WTC11 (cell line): ENCODE measurements at places on chromosomes 7 and 10. TPM values are rescaled to one million over a fixed set of nuclear protein-coding genes. Genes with fewer than 3 reads are reported as not detected.

DNA sequence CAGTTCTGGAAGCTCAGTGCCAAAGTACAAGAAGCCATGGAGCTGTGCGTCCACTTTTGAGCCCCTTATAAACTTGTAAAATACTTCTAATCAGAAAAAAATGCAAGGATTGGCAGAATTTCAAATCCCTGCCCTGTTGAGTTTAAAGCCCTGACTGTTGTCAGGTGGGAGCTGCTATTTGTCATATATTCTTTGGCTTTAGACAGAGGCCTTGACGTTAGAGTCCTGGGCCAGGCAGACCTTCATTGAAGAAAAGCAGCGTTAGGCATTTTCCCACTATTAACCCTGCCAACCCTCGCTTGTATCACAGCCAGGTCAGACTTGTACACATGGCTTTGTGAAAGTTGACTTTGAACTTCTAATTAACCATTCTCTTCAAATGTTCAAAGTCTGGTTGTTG is 155.4 kb downstream of the TWIST1 start:
- no peaks in the 10 kb centered on the region; the same call in 1 of the 2 replicates for H3K27me3 ChIP-seq
- H3K4me1 ChIP-seq = peaks cover 2% of the 10 kb centered on the region; the same call in 1 of the 2 replicates
- H3K4me3 ChIP-seq = no peak overlapping the region
- H3K36me3 ChIP-seq = no peaks in the 10 kb centered on the region

DNA sequence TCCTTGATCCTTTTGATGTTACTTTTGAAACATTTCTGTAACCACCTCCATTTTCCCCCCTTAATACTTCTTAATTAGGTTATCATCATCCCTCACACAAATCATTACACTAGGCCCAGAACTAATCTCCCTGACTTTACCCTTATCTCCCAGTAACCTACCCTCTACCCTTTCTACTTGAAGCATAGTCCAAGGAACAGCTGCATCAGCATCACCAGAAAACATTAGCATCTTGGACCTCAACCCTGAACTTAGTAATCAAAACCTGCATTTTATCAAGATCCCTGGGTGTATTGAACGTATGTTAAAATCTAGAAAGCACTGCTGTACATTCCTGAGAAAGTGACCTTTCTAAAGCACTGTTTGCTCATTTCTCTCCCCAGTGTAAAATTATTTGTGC is 38.8 kb downstream of the MGAM2 start:
- no peak overlapping the region for H3K27ac ChIP-seq
- peaks cover 19% of the 10 kb centered on the region for H3K4me1 ChIP-seq
- no peak for DNase-seq
- H3K4me3 ChIP-seq = no peak overlapping the region
- H3K27me3 ChIP-seq = no peaks in the 10 kb centered on the region

DNA sequence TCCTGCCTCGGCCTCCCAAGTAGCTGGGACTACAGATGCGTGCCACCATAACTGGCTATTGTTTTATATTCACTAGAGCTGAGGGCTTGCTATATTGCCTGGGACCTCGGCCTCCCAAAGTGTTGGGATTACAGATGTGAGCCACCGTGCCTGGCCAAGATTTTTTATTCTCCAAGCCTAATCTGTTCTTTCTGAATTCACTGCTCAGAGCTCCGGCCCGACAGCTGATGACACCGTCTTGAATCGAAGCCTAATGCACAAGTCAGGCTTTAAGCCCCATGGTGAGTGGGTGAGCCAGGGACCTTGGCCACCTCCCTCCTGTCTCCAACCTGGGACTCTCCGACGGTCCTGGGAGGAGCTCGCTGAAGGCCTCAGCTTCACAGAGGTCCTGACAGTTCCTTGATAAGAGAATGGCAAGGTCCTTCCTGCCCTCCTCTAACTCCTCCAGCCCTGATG is 338.9 kb downstream of the WDR37 start:
- no peaks in the 10 kb centered on the region for H3K36me3 ChIP-seq
- no peak for DNase-seq
- H3K4me3 ChIP-seq = no peak overlapping the region
- H3K4me1 ChIP-seq = peaks cover 12% of the 10 kb centered on the region
- H3K27me3 ChIP-seq = no peaks in the 10 kb centered on the region

GRCh38 chr7:51123322-51124019 is 193.1 kb downstream of the COBL start:
- 0 out of 2 replicates have a peak overlapping the region, but pooled peaks have one; percentile 38 for H3K27ac ChIP-seq
- no peaks in the 10 kb centered on the region for H3K27me3 ChIP-seq
- no peak for DNase-seq
- H3K4me1 ChIP-seq = peaks cover 12% of the 10 kb centered on the region

DNA sequence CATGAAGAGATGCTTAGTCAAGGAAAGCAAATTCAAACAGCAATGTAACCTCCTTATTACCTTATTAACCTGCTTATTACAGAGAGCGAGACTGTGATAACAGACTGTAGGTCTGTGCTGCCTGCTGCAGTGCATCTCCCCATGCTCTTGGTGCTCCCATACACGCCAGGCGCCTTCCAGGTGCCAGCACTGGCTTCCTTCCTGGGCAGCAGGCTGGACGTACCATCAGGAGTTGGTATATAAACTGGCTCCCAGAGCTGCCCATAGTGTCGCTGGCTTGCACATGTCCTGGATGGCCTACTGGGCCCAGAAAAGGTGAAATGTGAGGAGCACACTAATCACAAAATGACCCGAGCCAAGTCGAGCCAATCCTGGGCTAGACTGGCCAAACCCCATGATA is 13.5 kb downstream of the ATP6V0E2 start:
- no peak for DNase-seq
- no peaks in the 10 kb centered on the region for H3K27me3 ChIP-seq
- peaks cover 17% of the 10 kb centered on the region for H3K4me1 ChIP-seq

DNA sequence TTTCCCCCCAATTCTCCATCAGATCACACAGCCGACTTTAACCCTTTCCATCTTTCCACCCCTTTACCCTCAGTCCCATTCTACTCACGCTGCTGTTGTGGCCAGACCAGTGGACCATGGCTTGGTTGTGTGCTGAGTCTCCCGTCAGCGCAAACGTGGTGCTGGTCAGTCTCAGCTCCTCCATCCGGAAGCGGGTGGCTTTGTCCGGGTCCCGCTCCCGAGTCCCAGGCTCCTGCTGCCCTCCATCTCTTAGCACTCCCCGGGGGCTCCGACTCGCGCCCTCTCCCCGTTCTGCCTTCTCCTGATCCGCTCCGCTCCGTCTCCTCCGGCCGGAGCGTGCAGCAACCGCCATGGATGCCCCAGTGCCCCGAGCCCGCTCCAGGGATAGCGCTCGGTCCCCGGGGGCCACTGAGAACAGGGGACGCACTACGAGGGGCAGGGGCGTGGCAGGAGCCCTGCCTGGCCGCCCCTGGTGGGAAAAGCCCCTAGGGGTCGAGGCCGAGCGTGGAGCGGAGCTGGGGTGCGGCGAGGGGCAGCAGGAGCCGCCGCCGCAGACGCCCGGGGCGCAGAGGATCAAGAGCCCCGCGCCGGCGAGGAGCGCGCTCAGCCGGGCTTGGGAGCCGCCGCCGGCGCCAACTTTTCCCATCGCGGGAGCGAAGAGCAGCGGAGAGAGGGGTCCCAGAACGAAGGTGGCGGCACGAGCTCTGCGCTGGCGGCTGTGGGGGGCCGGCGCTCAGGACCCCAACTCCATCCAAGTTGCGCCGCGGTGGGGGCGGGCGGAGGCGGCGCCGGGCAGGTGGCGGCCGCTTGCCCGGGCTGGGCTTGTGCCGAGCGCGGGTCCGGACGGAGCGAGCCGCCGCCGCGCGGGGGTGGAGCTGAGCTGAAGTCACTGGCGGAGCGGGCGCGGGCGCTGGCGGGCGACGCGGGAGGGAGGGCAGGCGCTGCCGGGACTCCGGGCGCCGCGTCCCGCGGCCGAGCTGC is at the start of gene SORCS1:
SORCS1 (minus strand) TSS at position 826 of the 981 bp plus-strand sequence.
- H3K4me3 ChIP-seq = peak within 1 kb of the TSS; percentile 93
- H3K27me3 ChIP-seq = peaks cover 49% of the 10 kb centered on the region
- DNase-seq = peak; percentile 65
- H3K4me1 ChIP-seq = peaks cover 52% of the 10 kb centered on the region
- no peak within 1 kb of the TSS; the same call in 1 of the 2 replicates for H3K27ac ChIP-seq

- H3K27ac ChIP-seq = no peak overlapping the region
- H3K27me3 ChIP-seq = peaks cover 55% of the 10 kb centered on the region
- H3K4me1 ChIP-seq = no peaks in the 10 kb centered on the region
- H3K4me3 ChIP-seq = no peak overlapping the region
- no peaks in the 10 kb centered on the region for H3K36me3 ChIP-seq
These were observed 80.7 kb downstream of the GCC1 start for GRCh38 chr7:127504715-127505114.

- H3K27me3 ChIP-seq = no peaks in the 10 kb centered on the region
- H3K4me1 ChIP-seq = peaks cover 46% of the 10 kb centered on the region
- no peak overlapping the region for H3K27ac ChIP-seq
These were observed 57.8 kb downstream of the TRIL start for GRCh38 chr7:28900311-28900710.

DNA sequence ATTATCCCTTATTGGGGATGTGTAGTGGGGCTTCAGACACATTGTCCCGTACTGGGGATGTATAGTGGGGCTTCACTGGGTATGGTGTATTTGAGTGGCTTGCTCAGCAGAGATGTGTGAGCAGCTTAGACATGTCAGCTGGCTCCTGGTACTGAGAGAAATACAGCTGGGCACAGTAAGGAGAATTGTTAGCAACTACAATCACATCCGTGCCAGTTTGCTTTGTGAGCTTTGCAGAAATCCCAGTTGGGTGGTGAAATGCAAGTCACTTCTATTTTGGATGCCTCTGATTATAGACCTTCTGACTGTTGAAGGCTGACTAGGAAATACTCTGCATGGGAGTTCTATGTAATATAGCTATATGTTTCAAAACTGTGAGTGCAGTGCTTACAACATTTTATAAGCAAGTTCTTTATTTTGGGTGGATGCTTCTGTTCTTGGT is 10.8 kb downstream of the CCNY start:
- DNase-seq = no peak
- H3K4me1 ChIP-seq = peaks cover 55% of the 10 kb centered on the region
- no peaks in the 10 kb centered on the region for H3K27me3 ChIP-seq
- H3K27ac ChIP-seq = no peak overlapping the region

GPRIN2 gene
- total RNA-seq = 17.5 to 22.5 TPM (median 20.9 TPM) in 3 replicates

- H3K27me3 ChIP-seq = no peaks in the 10 kb centered on the region
- no peaks in the 10 kb centered on the region for H3K4me1 ChIP-seq
- DNase-seq = no peak
- H3K4me3 ChIP-seq = no peak overlapping the region
- no peak overlapping the region for H3K27ac ChIP-seq
These were observed 97.6 kb upstream of the GPR22 start for GRCh38 chr7:107372298-107372697.

DNA sequence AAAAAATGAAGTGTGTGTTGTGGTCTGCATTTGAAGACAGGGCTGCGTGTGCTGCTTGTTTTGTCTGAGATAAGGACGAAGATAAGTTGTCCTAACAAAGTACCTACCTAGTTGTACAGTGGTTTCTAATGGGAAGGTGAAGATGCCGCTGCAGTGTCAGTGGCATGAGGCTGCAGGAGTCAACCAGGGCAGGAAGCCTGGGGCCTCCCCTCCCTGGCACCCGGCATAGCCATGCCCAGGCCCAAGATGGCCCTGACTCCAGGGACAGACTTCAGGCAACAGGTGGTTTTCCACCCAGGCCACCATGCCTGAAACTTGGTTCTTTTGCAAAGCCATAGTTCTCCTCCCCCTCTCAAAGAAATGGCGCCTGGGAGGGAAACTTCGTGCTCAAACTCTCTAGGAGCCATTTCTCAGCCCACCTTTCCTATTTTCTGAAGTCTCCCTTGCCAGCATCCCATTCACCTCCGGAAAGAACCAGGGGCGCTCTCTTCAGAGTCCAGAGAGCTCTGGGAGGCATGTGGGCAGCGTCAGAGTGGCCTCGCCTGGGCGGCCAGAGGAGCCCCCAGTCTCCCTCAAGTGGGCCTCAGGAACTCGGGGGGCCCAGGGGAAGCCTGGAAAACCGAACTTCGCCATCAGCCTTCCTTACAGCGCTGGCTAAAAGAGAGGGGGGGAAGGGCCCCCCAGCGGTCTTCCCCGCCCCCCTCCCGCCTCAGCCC is 2.1 kb upstream of the KAT6B start:
- H3K27me3 ChIP-seq = no peaks in the 10 kb centered on the region
- H3K4me1 ChIP-seq = peaks cover 45% of the 10 kb centered on the region
- H3K36me3 ChIP-seq = 0 out of 2 replicates have a peak, but pooled peaks cover 3% of the 10 kb centered on the region
- 0 out of 2 replicates have a peak overlapping the region, but pooled peaks have one; percentile 73 for H3K27ac ChIP-seq
- DNase-seq = peak; percentile 19

DNA sequence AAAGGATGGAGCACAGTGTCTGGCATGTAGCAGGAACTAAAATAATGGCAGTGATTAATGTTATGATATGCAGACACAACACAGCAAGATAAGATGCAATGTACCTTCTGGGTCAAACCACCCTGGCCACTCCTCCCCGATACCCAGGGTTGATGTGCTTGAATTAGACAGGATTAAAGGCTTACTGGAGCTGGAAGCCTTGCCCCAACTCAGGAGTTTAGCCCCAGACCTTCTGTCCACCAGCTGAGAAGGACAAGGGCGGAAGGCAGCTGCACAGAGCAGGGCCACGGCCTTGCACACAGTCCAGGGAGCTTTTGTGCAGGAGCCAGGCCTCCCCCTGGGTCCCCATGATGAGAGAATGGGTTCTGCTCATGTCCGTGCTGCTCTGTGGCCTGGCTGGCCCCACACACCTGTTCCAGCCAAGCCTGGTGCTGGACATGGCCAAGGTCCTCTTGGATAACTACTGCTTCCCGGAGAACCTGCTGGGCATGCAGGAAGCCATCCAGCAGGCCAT is at the start of gene RBP3:
RBP3 (plus strand) TSS at position 226 of the 514 bp plus-strand sequence; CDS start at position 348, 122 bp downstream.
- H3K4me1 ChIP-seq = peaks cover 9% of the 10 kb centered on the region
- no peak within 1 kb of the TSS for H3K4me3 ChIP-seq
- H3K27me3 ChIP-seq = no peaks in the 10 kb centered on the region
- DNase-seq = no peak

DNA sequence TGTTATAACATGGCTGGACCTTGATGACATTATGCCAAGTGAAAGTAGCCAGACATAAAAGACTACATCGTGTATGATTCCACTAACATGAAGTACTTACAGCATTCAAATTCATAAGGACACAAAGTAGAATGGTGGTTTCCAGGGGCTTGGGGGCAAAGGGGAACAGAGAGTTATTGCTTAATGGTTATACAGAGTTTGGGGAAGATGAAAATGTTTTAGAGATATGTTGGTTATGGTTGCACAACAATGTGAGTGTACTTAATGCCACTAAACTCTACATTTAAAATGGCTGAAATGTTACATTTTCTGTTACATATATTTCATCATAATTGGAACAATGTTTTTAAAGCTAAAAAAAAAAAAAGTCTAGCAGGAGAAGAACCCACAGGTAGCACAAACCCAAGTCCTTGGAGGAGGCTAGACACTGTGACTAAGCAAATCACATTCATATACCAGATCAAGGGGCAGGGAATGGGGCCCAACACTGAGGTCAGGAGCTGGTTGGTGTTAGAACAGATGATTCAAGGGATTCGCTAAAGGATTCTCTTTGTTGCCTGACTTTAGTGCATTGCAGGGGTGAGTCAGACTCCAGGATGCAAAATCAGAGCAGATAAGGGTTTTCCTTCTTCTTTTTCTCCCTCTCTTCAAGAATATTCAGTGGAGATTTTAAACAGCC is 25.1 kb upstream of the AOAH start:
- no peak overlapping the region for H3K27ac ChIP-seq
- H3K36me3 ChIP-seq = no peaks in the 10 kb centered on the region
- no peaks in the 10 kb centered on the region for H3K4me1 ChIP-seq
- no peak overlapping the region for H3K4me3 ChIP-seq

GRCh38 chr10:120012131-120012400 is 119.5 kb downstream of the SEC23IP start:
- no peaks in the 10 kb centered on the region for H3K36me3 ChIP-seq
- no peak for DNase-seq
- peaks cover 13% of the 10 kb centered on the region for H3K27me3 ChIP-seq
- H3K4me1 ChIP-seq = peaks cover 9% of the 10 kb centered on the region; the same call in 1 of the 2 replicates
- H3K4me3 ChIP-seq = no peak overlapping the region
- H3K27ac ChIP-seq = no peak overlapping the region

IPMK gene
- 9.7 to 10.9 TPM (median 9.9 TPM) in 3 replicates for total RNA-seq
